ENCODE measurements at places on chromosomes 2 and 18.

DNA sequence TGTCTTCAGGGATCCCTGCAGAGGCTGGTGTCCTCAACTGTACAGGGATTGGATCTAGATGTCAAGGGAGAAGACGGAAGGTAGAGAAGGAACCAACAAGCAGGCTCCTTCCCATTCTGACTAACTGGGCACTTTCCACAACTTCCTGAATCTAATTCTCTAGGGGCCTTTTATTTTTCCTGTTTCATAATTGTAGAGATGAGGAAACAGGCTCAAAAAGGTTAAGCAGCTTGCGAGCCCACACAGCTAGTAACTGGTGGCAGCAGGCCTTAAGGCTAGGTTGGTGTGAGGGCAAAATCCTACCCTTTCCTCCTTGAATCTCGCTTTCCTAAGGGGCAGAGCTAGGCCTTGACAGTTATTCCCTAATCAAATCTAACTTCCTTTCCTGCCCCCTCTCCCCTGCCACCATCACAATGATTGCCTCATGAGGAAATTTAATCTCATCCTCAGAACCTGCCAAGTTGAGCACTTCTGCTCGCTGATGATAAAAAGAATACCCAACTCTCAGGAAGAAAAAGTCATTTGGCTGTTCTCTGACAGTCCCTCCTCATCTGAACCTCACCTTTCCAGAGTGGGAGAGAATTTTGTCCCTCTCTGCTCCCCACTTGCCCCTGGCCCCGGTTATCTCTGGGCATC, 35.7 kb upstream of the POLE4 start:
- H3K36me3 ChIP-seq, result no peaks in the 10 kb centered on the region
- no peak overlapping the region for H3K4me3 ChIP-seq
- peaks cover 9% of the 10 kb centered on the region for H3K4me1 ChIP-seq
- H3K27me3 ChIP-seq, result no peaks in the 10 kb centered on the region
- no peak overlapping the region for H3K27ac ChIP-seq

DNA sequence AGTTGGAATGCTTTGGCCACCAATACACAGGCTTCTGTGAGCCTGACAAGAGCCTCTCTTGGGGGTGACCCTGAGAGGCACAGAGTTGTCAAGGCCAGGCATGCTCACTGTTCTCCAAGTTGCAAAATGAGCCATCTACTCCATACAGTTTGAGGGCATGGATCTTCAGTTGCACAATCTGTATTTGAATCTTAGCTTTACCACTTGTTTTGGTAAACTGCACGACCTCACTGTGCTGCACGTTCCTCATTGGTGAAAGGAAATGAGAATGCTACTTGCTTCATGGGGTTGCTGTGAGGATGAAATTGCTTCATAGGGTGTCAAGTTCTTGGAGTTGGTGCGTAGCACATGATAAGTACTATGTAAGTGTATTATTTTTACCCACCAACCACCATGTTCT, 12.0 kb upstream of the HAAO start:
- H3K27ac ChIP-seq, result no peak overlapping the region
- H3K4me1 ChIP-seq, result no peaks in the 10 kb centered on the region
- no peaks in the 10 kb centered on the region for H3K36me3 ChIP-seq
- no peak overlapping the region for H3K4me3 ChIP-seq

GRCh38 chr2:74522516-74522915, 3.5 kb downstream of the DQX1 start:
- H3K36me3 ChIP-seq, result peaks cover 6% of the 10 kb centered on the region
- peaks cover 9% of the 10 kb centered on the region for H3K27me3 ChIP-seq
- no peak overlapping the region for H3K4me3 ChIP-seq
- DNase-seq, result no peak
- H3K4me1 ChIP-seq, result no peaks in the 10 kb centered on the region
- no peak overlapping the region for H3K27ac ChIP-seq

DNA sequence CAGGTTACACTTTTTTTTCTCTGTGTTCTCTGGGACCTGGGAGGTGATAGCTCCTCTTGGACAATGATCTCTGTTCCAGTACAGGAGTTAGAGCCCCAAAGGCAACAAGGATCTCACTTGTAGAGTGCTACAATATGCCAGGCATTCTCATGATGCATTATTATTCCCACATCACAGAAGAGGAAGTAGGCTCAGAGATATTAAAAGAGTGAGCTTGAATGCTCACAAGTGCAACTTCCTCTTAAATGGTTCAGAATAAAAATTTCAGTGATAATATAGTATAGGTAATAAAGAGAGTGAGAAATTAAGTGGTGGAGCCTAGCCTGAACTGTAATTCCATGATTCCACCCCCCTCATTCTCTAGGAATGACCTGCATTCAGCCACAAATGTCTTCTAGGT, 21.4 kb downstream of the POLE4 start:
- no peaks in the 10 kb centered on the region for H3K36me3 ChIP-seq
- no peaks in the 10 kb centered on the region for H3K4me1 ChIP-seq
- no peak for DNase-seq
- H3K27me3 ChIP-seq, result no peaks in the 10 kb centered on the region

GRCh38 chr18:39485696-39486095, 1920.1 kb upstream of the CELF4 start:
- no peaks in the 10 kb centered on the region for H3K36me3 ChIP-seq
- H3K27ac ChIP-seq, result no peak overlapping the region
- no peak for DNase-seq
- no peaks in the 10 kb centered on the region for H3K4me1 ChIP-seq
- no peak overlapping the region for H3K4me3 ChIP-seq

- no peak overlapping the region for H3K27ac ChIP-seq
- H3K4me1 ChIP-seq, result no peaks in the 10 kb centered on the region
- DNase-seq, result no peak
- no peak overlapping the region for H3K4me3 ChIP-seq
- no peaks in the 10 kb centered on the region for H3K27me3 ChIP-seq
Observed at GRCh38 chr18:72601944-72602343, 57.8 kb upstream of the CBLN2 start.

DNA sequence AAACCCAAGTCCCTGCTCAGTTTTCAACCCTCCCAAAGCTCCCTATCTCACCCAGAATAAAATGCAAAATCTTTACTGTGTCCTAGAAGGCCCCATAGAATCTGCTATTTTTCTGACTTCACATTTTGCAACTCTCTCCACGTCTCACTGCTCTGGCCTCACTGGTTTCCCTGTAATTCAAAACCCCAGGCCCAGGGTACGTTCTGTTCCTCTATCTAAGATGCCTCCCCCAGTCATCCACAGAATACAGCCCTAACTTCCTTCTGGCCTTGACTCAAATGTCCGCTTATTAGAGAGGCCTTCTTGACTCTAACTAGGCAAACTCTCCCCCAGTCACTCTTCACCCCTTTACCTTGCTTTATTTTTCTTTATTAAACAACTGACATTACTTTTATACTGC, 42.0 kb downstream of the FAM161A start:
- DNase-seq, result no peak
- no peaks in the 10 kb centered on the region for H3K27me3 ChIP-seq
- H3K4me3 ChIP-seq, result no peak overlapping the region
- H3K27ac ChIP-seq, result no peak overlapping the region

DNA sequence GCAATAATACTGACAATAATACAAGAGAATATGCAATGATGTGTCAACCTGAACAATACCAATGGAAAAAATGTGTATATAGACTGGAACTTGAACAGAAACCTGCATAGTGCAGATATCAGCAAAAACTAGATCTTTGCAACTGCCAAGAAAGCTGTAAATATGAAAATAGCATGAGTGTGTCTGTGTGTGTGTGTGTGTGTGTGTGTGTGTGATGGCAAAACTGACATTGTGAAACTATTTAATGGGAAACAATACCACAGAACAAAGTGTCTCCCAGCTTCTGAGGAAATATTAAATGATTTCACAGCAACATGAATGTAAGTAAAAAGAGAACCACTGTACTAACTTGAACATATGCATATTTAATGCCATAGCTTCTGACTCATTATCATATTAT, 558.2 kb upstream of the LINC00305 start:
- H3K36me3 ChIP-seq, result no peaks in the 10 kb centered on the region
- DNase-seq, result no peak
- H3K27ac ChIP-seq, result no peak overlapping the region
- no peaks in the 10 kb centered on the region for H3K27me3 ChIP-seq
- H3K4me3 ChIP-seq, result no peak overlapping the region
